ENCODE measurements at places on chromosomes 13 and 19.

GRCh38 chr13:36919171-36919832, 736 bp downstream of the SMAD9 start:
- DNase-seq = peak; percentile 70

DNA sequence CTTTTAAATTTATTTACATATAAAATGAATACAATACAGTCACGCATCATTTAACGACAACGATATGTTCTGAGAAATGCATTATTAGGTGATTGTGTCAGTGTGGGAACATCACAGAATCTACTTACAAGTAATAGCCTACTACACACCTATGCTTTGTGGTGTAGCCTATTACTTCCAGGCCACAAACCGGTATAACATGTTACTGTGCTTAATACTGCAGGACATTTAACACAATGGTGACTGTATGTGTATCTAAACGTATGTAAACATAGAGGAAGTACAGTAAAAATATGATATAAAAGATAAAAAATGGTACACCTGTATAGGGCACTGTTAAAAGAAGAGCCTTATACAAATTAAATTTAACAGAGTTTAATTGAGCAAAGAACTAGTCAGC, 62.4 kb upstream of the KLHL1 start:
- DNase-seq = no peak

DNA sequence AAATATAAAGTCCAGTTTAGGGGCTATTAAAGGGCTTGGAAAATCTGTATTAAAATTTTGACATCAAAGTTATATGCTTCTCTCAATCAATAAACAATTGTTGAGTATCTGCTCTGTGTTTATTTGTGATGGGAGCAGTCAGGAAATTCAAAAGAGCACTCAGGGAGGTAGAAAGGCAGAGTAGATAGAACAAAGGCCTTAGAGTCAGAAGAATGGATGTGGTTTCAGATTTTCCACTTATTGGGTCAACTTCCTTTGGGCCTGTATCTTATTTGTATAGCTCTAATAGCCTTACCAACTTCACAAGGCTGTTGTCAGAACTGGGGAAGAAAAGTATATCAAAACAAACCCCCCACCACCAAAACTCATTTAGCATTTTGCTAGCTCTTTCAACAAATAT, 302.6 kb downstream of the SPRY2 start:
- no peak for DNase-seq

- DNase-seq = no peak
Observed at GRCh38 chr13:34128661-34129060, 310.7 kb downstream of the RFC3 start.

- DNase-seq = no peak
Observed at GRCh38 chr13:110726726-110727125, 13.2 kb downstream of the ING1 start.

- no peak for DNase-seq
Observed at GRCh38 chr13:73991884-73992283, 142.3 kb downstream of the KLF12 start.

DNA sequence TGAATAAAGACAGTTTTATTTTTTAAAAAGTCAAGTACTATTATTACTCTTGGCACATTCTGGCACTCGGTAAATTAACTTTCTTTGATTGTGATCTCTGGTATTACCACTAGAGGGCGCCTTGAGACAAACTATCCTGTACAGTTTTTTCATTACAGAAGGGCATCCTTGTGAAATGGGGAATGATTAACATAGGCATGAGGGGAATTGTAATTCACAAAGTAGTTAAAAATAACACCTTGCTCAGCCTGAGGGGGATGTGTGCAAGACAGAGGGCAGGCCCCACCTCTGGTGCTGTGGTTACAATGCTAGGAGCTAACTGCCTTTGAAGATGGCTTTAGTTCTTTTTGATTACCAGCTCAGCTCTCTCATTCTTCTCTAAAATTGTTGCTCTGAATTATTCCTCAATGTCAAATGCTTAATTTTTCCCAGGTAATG, 24.2 kb upstream of the C1QTNF9B start:
- peak; percentile 31 for DNase-seq

- no peak for DNase-seq
Observed at GRCh38 chr19:44722131-44723121, 23.5 kb downstream of the CEACAM16 start.

GRCh38 chr19:52943884-52944643, 18.6 kb downstream of the ZNF816 start:
- DNase-seq = no peak

- no peak for DNase-seq
Observed at GRCh38 chr13:105151639-105152038, 1383.8 kb downstream of the EFNB2 start.

DNA sequence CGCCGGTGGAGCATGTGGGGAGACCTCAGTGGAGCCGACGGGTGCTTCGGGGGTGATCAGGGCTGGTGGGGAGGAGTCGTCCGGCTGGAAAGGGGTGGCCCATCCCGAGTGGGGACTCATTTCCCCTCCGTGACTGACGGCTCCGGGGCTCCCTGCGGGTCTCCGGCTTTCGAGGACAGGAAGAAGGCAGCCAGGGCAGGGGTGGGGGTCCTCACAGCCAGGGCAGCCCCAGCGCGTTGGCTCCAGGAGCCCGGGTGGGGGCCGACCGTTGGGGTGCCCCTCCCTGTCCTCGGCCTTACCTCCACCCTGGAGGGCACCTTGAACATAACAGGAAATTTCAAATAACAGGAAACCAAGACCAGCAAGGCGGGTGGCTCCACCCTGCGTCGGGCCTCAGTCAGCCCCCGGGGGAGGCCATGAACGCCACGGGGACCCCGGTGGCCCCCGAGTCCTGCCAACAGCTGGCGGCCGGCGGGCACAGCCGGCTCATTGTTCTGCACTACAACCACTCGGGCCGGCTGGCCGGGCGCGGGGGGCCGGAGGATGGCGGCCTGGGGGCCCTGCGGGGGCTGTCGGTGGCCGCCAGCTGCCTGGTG, at the start of gene S1PR4:
Gene S1PR4, plus strand, starts transcription at position 393 of the 596 bp plus-strand sequence. Its CDS starts 24 bp downstream, at position 417.
- DNase-seq = no peak

GRCh38 chr13:91520952-91521351, 122.5 kb downstream of the GPC5 start:
- DNase-seq = no peak

- no peak for DNase-seq
Observed at GRCh38 chr13:96994017-96994857, at the start of gene OXGR1. Gene OXGR1 (minus strand): TSS chr13:96994476. CDS start chr13:96987759, 6,717 bp downstream.

- DNase-seq = no peak
Observed at GRCh38 chr19:49085868-49086232, 599 bp downstream of the SNRNP70 start.

DNA sequence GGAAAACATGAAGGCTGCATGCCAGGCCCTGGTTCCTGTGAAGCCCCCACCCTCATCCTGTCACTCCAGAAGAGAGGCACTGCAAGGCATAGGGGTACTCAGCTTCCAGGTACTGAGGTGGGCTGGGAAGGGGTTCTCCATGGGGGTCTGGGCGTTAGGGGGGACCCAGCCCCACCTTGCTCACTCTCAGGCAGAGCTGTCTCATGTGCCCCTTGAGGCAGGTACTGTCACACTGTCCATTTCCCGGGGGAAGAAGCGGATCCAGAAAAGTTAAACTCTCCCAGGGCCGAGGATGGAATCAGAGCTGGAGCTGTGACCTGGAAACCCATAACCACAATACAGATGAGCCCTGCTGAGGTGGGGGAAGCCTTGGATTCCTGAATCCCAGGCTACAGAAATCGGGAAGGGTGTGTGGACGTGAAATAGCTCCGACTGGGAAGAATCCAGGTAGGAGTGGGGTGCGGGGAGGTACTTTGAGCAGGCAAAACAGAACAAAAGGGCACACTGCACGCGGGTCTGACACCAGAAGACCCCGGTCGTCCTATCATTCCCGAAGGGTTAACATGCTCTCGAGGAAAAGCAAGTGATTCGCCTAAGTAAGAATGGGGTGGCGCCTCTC, 540 bp upstream of the USE1 start:
- no peak for DNase-seq

DNA sequence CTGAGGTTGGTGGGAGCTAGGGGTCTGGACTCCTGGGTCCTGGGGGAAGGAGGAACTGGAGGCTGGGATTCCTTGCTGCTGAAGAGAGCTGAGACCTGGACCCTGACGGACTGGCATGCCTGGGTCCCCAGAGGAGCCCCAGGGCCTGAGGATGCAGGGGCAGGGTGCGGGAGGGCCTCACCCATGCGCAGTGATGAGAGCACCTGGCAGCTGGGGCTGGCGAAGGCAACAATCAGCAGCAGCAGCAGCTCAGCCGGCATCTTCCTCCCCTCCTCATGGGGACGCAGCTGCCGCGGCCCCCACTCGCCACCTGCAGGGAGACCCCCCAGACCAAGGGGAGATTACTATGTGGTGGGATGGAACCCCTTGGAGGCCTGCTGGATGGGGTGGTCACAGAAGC, 4.5 kb downstream of the GRIK5 start:
- no peak for DNase-seq

- DNase-seq = peak; percentile 53
Observed at GRCh38 chr19:3881272-3882040, 971 bp downstream of the ATCAY start.

DNA sequence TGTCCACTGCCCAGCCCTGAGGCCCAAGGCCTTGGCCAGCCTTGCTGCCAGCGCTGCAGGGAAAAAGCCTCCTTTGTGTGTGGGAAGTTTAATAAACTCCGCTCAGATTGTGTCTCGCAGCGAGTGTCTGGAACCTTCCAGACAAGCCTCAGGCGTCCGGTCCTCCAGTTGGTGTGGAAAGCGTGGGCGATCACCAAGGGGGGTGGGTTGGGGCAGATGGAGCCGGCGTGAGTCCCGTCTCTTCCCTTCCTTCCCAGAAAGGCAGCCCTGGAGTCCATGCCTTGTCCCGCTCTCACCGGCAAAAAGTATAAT, 4.6 kb downstream of the STK11 start:
- no peak for DNase-seq

DNA sequence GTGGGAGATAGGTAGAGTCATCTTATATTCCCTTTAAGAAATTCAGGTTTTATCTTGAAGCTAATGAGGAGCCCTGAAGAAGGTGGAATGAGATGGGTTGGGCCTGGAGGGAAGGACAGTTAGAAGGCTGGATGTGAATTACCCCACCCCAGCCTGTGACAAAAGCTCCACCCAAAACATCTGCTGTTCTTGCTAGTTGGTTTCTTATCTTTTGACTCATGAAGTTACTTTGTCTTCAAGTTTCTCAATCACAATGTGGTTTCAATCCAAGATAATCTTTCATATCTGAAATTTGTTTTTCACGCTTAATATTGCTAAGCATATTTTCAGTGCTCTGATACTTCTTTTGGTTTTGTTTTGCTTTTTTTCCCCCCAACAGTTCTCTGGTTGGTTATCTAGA, 38.3 kb upstream of the HMGB1 start:
- DNase-seq = no peak

- DNase-seq = no peak
Observed at GRCh38 chr13:78319101-78319627, 284.2 kb downstream of the POU4F1 start.

GRCh38 chr19:53521373-53522202, 16.4 kb upstream of the ZNF331 start:
- no peak for DNase-seq

DNA sequence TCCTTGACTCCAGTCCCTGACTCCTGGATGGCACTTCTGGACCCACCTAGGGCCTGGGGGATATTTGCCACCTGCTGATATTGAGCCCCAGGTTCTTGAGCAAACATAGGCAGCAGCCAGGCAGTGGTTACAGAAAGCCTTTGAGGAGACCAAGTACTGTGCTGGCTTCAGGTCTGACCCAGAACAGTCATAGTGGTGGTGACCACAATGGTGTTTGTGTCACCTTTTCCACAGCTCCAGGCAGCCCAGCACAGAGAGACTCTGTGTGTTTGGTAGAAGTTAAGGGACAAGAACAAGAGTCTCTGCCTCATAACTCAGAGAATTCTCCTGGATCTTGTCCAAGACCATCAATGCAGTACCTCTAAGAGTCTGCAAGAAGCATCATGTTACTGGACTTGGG, 14.6 kb upstream of the CLC start:
- DNase-seq = no peak

GRCh38 chr19:42397263-42398166, 7.4 kb upstream of the CNFN start:
- DNase-seq = no peak

DNA sequence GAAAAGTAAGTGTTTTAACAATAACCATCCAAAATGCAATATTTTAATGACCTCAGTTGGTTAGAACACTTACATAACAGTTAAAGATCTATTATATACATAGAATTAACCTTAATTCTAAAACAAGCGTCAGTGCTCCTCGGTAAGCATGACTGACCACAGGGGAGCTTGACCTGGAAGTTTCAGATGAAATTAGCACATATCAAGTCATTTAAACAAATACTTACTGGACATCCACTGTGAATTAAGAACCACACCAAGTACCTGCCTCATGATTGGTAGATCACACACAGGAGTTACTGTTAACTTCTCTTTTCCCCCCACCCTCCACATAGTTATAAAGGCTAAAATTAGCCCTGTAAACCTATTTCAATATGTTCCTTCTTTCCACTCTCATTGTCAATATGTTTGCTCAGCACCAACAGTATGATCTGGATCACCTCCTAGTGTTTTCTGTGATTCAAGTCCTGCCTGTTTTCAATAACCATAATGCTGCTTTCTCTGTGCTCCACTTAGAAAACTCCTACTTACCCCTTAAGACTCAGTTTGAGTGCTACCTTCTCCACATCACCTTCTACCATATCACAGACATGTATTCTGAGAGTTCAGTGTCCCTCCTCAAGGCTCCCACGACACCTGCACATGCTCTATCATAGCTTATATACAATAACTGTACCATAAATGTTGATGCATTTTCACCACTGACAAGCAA, 209.0 kb downstream of the VWA8 start:
- DNase-seq = no peak

GRCh38 chr19:41910240-41910991, 17.8 kb downstream of the ERFL start:
- no peak for DNase-seq

GRCh38 chr19:18634612-18635297, 2.1 kb upstream of the KLHL26 start:
- no peak for DNase-seq

- DNase-seq = no peak
Observed at GRCh38 chr19:10780368-10780767, 55.6 kb downstream of the TMED1 start.

- DNase-seq = peak; percentile 37
Observed at GRCh38 chr19:9883231-9883758, 48.2 kb downstream of the PIN1 start.

GRCh38 chr19:55986487-55986886, at the start of gene NLRP5:
Gene NLRP5 (plus strand): TSS chr19:55986775.
- no peak for DNase-seq

DNA sequence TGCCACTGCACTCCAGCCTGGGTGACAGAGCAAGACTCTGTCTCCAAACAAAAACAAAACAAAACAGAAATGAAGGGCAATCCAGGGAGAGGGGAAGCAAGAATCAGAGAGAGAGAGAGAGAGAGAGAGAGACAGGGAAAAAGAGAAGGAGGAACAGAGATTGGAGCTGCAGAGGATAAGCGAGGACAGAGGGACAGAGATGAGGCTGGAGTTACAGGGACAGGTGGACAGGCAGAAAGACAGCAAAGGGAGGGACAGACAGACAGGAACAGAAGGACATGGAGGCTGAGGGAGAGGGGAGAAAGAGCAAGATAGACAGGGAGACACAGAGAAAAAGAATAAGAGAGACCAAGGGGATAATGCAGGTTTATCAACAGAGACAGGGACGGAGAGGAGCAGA, 1.3 kb upstream of the CRX start:
- DNase-seq = no peak

GRCh38 chr13:101486708-101487437, 34.4 kb downstream of the ITGBL1 start:
- DNase-seq = no peak

Data from SK-N-DZ (cell line).